ENCODE measurements at places on chromosomes 3 and 15. TPM values are rescaled to one million over a fixed set of nuclear protein-coding genes. Genes with fewer than 3 reads are reported as not detected.

MAPKAPK3 gene
- 28.0 TPM for total RNA-seq

RTP3 gene
- total RNA-seq, result not detected

CERS3 gene
- total RNA-seq, result not detected

AHSG gene
- 0.13 TPM for total RNA-seq

PLIN1 gene
- total RNA-seq, result 0.15 TPM

LRTM1 gene
- total RNA-seq, result not detected

STAG1 gene
- 10.4 TPM for total RNA-seq

HTR3E gene
- not detected for total RNA-seq

ZIC4 gene
- total RNA-seq, result not detected

OSTN gene
- not detected for total RNA-seq

FBN1 gene
- 6.0 TPM for total RNA-seq

APOD gene
- 1.2 TPM for total RNA-seq

PPIP5K1 gene
- 3.8 TPM for total RNA-seq

LHFPL4 gene
- 0.05 TPM for total RNA-seq

SPATA12 gene
- 0.30 TPM for total RNA-seq

CD200R1L gene
- total RNA-seq, result not detected

RBP2 gene
- total RNA-seq, result not detected

FETUB gene
- total RNA-seq, result 0.12 TPM

TMC3 gene
- total RNA-seq, result not detected

CFAP92 gene
- not detected for total RNA-seq

UTS2B gene
- total RNA-seq, result not detected

SAXO2 gene
- total RNA-seq, result 2.2 TPM

NDN gene
- total RNA-seq, result 0.05 TPM

PARL gene
- 66.4 TPM for total RNA-seq

CD200 gene
- not detected for total RNA-seq

ANKUB1 gene
- not detected for total RNA-seq

Data from A549 treated with Hydrocortisone at 1 μM for 4 hours (cell line).